ENCODE measurements at places on chromosomes 1 and 21.

GRCh38 chr1:226541231-226541630, 7.3 kb upstream of the STUM start:
- no peak for DNase-seq

DNA sequence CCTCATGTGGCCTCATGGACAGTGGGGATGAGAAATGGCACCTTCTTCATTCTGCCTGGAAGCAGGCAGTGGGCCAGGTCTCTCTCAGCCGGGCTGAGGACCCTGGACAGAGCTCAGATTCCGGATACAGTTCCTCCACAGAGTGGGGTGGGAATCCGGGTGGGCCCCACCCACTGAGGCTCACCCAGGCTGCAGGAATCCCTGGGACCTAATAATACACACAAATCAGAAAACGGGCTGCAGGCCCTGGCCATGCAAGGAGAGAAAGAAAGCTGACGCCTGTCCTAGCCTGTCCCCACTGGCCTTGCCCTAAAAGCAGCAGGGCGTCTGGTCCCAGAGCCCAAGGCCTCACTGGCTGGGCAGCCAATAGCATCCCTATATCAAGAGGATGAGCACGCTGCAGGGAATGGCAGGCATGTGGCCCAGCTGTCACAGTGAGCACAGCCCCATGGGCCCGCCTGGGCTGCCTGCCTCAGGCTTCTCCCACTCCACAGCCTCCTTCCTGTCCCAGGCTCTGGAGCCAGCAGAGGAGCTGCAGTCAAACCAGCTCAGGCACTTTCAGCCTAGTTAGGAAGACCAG, 25.3 kb downstream of the ACTA1 start:
- no peak for DNase-seq

- DNase-seq: peak; percentile 85
Measured at GRCh38 chr1:16032388-16033102, 10.7 kb downstream of the CLCNKA start.

- peak; percentile 82 for DNase-seq
Measured at GRCh38 chr21:46509741-46510502, 51.2 kb downstream of the DIP2A start.

DNA sequence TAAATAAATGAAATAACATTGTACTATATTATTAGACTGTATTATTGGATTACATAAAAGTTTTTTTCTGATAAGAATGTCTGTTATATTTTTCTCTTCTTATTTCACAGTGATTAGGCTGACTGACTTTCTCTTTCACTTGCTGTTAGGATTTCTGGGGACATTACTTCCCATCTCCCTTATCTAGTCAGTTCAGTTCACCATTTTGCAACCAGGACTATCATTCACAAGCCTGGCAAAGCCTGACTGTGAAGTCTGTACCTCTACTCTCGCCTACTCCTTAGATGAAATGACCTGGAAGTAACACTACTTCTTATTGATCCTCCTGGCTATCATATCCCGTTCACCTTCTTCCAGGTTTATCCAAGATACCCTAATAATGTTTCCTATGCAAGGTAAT, 676.6 kb downstream of the USP25 start:
- DNase-seq: no peak

GRCh38 chr1:212062832-212063438, 27.4 kb downstream of the DTL start:
- DNase-seq: peak; percentile 53

DNA sequence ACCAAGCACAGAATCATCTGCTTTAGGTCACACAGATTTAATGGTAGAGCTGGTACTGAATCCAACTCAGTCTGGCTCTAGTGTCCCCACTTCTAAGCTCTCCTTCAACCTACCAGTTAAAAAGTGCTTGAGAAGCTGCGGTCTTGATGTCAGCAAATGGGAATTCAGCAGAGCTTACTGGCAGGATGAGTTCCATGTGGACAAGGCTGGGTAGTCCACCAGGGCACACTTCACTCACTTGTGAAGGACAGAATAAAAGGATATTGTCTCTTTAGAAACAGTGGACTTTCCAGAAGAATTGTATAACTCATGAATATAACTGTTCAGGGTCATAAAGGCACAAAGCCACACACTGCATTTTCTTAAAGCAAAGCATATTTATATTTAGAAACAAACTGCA, 35.1 kb upstream of the GUCA2B start:
- no peak for DNase-seq

DNA sequence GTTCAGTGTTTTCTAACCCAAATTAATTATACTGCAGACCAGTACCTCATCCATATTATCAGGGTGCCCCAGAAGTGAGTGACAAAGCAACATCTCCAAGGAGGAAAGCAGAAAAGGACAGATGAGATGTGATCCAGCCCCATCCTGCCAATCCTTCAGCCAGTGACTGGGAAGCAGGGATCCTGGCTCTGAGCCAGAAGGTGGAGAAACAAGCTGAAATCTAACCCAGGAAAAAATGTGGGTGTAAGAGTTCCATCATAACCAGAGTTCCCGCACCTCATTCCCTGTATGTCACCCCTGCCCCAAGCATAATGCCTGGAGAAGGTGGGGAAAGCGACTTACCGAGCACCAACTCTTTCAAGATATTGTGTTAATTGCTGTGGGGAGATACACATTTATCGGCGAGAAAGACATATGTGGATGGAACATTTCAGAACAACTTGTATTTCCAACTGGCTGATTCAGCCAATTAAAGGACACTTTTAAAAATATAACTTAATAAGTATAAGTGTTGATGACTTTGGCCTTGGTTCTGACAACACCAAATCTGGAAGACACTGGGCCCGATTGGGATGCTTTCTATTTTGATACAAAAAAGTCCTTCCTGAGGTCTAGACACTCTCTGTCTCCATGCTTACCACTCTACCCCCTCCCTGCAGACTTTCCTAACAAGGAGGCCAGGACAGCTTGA, 14.9 kb downstream of the PLEKHA6 start:
- DNase-seq: no peak

DNA sequence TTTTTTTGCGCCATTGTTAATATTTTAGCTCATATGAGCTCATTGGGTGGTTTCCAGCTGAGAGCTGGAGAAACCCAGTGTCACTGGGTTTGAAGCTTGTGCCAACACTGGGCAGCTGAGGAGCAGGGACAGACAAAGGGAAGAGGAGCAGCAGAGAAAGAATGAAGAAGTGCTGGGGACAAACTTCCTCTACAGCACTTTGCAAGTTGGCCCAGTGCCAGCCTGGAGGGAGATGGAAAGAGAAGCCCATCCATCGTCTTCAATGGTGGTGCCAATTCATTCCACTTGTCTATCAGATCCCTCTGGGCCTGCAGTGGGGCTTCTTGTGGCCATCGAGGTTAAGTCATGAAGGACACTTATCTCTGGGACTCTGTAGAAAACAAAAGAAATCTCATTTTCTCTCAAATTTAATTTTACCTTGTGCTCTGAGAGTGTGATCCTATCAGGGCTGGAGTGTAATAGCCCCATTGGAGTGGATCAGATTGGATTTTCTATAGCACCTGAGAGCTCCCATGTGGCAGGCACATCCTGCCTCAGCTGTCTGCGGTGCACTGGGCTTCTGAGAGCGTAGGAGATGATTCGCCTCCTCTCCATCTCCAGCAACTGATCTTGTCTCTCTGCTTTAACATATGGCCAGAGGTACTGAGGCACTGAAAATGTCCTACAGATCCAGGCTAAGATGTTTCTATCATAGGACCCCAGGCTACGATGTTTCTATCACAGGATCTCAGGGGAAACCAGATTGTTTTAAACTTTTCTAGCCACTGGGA, 114.7 kb downstream of the TNR start:
- DNase-seq: no peak

- DNase-seq: peak; percentile 24
Measured at GRCh38 chr1:234214129-234214910, 158.9 kb upstream of the COA6 start.

DNA sequence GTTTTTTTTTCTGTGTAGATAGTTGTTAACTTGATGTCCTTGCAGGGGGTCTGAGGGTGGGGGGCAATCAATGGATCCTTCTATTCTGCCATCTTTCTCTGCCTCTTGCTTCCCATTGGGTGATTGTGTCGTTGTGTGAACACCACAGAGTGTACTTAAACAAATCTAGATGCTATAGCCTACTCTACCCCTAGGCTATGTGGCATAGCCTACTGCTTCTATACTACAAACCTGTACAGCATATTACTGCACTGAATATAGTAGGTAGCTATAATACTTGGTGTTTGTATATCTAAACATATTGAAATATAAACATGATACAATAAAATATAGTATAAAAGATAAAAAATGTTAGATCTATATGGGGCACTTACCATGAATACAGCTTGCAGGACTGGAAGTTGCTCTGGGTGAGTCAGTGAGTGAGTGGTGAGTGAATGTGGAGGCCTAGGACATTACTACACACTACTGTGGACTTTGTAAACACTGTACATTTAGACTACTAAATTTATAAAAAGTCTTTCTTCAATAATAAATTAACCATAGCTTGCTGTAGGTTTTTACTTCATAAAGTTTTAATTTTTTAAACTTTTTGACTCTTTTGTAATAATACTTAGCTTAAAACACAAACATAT, 105.4 kb downstream of the CENPF start:
- DNase-seq: peak; percentile 18

- DNase-seq: no peak
Measured at GRCh38 chr21:36489103-36489775, 9.3 kb upstream of the CLDN14 start.

DNA sequence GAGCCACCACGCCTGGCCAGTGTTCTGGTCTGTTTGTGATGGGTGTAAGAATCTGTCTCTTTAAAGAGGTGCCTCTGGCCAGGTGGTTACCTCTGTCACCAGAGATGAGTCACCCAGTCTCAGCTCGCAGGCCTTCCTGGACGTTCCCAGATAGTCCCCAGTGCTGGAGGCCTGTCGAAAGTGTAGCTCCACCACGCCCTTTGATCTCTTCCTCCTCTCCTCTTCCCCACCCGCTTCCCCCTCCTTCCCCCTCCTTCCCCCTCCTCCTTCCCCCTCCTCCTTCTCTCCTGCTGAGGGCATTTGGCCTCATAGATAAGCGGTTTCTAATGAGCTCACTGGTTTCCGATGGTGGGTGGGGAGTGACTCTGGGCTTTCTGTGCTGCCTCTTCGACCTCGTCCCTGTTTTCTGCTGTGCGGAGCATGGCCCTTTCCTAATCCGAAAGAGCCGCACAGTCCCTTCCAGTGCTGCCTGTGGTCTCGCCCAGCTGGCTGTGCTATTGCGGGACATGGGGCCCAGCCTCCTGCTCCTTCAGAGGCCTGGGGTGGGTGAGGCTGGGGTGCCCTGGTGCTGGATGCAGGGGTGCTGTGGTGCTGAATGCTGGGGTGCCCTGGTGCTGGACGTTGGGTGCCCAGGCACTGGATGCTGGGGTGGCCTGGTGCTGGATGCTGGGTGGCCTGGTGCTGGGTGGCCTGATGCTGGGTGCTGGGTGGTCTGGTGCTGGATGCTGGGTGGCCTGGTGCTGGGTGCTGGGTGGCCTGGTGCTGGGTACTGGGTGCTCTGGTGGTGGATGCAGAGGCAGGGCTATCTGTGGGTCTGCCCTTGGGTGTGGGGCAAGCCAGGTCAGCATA, 19.2 kb downstream of the AGPAT3 start:
- peak; percentile 22 for DNase-seq

- no peak for DNase-seq
Measured at GRCh38 chr1:109733236-109733870, 7.5 kb downstream of the GSTM3 start.

DNA sequence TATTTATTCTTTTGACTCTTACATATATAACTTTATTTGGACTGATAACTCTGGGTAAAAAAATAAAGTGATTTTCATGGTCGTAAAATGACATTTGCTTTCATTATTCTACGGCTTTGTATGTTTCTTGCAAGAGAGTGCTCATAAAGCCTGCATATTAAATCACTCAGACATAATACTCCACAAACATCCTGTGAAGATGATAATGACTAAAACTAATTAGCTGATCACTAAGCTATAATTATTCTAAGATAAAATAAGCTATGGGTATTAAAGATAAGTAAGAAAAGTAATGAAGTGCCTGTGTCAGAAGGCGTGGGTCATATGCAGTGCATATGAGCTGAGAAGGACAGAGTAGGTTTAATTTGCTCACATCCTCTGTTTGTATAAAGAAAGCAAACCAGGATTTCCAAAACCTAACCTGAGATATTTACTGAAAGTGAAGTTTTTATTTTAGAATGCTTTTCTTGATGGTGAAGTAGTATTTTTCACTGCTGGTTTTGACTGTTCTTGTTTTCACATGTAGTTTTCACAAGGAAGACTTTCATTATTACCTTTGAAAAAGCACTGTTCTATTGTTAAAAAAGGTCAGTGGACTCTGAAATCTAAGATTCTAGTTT, 278.8 kb downstream of the AMY1C start:
- DNase-seq: no peak

DNA sequence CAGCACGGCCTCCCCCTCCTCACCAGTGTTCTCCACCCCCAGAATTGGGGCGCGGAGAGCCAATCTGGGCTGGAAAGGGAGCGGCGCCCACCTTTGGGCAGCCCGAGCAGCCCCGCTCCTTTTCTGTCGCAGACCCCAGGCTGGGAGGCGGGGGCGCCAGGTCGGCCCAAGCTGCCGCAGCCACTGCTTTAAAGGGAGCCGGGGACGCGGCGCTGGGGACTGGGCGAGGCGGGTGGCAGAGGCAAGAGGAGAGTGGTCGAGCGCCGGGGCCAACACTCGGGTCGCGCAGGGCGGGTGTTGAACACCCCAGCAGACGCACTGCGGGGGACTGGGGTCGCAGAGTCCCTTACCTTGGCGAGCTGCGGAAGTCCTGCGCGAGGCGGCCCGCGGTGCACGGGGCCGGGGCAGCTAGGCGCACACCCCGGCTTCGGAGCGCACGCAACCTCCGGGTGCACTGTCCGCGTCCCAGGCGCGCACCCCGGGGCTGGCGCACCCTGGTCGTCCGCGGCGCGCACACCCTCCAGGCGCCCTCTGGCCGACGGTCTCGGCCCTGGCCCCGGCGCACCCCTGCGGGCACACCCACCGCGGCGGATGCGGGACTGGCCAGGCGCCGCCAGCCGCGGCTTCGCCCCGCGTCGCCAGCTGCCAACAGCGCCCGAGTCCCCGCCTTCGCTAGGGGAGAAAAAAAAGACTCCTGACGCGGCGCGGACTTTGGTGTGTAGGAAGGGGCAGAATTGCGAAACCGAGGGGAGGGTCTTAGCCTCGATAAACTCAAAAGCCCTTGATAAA, at the start of gene KANK4:
KANK4 (minus strand) TSS at position 679 of the 789 bp plus-strand sequence. CDS start 37,870 bp downstream, outside the sequence.
- DNase-seq: no peak

- DNase-seq: peak; percentile 92
Measured at GRCh38 chr1:238652346-238652968, 733.9 kb upstream of the CHRM3 start.

GRCh38 chr1:51237351-51238033, 1.4 kb downstream of the RNF11 start:
- peak; percentile 61 for DNase-seq

DNA sequence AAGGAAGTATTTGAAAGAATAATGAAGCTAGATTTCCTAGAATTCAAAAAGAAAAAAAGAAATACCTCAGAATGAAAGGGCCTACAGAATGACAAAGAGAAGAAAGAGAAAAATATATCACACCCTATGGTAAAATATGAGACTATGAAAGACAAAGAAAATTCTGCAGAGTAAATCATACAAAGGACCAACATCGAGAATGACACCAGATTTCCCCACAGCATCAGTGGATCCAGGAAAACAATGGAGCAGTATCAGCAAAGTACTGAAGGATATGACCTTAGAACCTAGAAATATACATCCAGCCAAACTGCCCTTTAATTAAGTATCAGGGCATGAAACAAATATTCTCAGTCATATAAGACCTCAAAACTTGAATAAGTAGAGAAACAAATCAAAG, 21.2 kb upstream of the IFNAR2 start:
- no peak for DNase-seq

- DNase-seq: no peak
Measured at GRCh38 chr1:202104073-202104472, 18.6 kb upstream of the GPR37L1 start.
